ENCODE measurements at places on chromosomes 6 and 20.

DNA sequence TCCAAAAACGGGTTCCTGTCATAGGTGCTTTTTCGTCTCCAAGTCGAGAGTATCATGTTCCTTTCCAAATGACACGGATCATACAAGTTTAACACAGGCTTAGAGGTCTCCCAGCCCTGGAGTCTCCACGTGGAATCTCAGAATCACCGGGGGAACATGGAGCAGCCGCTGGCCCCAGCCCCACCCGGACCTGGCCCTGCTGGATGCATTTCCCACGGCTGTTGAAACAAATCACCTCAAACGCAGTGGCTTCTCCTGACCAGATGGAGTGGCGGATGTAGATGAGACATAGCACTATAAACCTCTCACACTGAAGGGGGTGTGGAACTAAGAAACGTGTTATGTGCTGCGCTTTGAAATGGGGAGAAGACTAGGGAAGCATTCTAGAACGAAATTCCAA is 70.0 kb upstream of the FRMD1 start:
- DNase-seq = no peak

DNA sequence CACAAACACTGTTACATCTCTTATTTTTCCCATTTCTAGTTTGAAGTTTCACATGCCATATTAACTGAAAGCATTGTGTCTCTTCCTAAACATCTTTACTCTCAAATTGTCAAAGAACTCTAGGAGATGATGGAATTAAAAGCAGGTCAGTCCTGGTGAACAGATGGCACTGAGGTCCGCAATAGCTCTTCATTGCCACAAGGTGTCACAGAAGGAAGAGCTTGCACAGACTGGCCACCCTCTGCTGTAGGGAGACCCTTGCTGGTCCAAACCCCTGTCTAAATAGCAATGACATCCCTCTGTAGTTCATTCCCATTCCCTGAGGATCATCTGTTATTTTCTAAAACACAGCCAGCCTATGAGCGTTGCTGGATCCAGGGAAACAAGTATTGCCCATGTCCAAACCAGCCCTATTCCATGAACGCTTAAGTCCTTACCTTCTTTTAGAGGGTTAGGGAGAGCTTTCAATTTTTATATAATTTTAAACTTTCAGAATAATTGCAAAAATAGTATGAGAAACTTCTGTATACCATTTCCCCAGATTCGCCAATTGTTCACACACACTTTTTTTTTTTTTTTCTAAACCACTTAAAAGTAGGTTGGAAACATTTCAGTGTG is 10.1 kb upstream of the HDAC2 start:
- peak; percentile 16 for DNase-seq

- no peak for DNase-seq
Observed at GRCh38 chr6:31744422-31744821, 4.6 kb downstream of the MSH5 start.

- no peak for DNase-seq
Observed at GRCh38 chr20:59051666-59052185, 9.1 kb upstream of the PRELID3B start.

DNA sequence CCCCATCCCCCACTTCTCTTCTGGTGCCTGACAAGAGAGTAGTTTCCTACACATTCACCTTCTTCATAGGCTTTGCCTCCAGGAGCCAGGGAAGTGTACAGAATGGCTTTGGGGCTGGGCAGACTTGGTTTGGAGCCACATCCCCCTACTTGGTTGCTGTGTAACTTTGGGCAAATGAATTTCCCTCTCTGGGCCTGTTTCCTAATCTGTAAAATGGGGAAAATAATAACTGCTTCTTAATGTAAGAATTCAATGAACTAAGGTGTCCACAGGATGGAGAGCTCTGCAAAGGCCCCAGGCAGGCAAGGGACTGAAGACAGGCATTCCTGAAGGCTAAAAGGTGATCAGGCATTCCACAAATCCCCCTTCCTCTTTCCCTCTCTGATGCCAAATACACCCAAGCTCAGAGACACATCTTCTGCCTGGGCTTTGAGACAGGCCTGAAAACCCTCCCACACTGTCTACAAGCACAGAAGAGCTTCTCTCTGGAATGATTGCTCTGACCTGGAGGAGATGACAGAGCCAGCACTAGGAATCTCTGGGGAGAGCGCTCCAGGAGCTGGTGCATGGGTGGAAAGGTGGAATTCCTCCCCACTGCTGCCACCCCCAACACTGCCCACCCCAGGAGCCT is 6.9 kb upstream of the C20orf203 start:
- no peak for DNase-seq

DNA sequence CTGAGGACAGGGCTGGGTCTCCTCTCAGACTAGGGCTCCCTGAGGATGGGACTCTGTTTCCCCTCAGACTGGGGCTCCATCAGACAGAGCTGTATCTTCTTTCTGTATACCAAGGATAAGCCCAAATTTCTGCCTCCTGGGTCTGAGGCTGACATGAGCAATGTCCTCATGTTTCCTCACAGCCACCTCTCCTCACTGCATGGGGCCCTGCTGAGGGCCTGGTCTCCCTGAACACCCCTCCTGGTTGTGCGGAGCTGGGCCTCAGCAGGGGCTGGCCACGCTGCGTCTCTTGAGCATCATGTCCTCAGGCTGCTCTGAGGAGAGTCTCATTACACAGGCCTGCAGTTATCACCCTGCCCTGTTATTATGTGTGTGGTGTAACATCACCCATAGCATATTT is 144.6 kb downstream of the LRFN2 start:
- no peak for DNase-seq

GRCh38 chr6:158041788-158042187 is 60.1 kb downstream of the SYNJ2 start:
- no peak for DNase-seq

DNA sequence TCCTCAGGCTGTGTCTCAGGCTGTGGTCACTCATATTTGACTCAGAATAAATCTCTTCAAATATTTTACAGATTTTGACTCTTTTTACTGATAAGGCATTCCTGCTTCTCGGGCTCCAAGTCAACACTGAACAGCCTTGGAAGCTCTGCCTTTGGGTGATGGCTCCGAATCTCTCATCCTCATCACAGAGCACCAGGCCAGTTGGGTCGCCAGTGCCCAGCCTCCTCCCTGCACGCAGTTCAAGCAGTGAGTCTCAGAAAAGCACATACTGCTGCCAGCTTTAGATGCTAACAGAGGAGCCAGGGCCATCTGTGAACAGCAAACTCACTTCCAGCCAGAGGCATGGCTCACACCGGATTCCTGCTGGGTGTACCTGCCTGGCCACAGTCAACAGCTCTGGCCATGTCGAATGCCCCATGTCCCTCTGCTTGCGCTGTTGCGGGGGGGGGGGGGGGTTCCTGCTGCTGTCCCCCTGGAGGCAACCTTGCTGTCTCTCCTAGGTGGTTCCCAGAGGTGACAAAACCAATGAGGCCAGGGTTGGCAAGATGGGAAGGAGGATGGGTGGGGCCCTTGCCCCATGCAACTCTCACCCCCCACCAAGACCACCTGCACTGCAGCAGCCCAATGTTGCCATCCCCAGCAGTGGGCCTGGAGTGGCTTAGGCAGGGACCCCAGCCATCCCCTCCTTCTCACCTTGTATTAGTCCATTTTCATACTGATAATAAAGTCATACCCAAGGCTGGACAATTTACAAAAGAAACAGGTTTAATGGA is 248.8 kb downstream of the ERMARD start:
- DNase-seq = no peak

DNA sequence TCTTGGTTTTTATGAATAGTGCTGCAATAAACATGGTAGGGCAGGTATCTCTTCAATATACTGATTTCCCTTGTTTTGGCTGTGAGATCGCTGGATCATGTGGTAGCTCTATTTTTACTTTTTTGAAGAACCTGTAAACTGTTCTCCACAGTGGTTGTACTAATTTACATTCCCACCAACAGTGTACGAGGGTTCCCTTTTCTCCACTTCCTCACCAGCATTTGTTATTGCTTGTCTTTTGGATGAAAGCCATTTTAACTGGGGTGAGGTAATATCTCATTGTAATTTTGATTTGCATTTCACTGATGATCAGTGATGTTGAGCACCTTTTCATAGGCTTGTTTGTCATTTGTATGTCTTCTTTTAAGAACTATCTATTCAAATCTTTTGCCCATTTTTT is 8.0 kb upstream of the ARG1 start:
- no peak for DNase-seq

GRCh38 chr20:21028921-21029320 is 77.2 kb downstream of the LINC00237 start:
- DNase-seq = no peak

- DNase-seq = no peak
Observed at GRCh38 chr20:58011106-58011946, 217.1 kb downstream of the ANKRD60 start.

DNA sequence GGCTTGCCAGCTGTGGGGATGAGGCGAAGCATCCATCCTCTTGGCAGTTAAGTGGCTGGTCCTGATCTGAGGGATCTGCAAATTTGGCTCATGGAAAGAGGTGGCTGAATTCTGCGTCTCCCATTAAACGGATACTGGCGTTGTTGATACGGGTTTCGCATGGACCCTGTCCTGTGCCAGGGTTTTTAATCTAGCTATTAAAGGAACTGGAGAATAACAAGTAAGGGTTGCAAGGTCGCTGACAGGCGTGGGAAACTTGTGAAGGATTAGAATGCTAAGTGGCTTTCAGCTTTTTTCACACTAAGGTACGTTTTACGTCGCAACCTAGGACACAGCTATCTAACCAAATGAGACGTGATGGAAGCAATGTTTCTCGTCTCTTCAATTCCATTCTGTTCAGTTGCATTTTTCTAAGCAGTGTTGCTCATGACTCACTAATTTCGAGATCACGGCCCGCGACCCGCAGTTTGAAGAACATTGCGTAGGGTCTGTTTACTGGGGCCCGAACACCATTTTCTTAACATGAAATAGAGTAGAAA is 852 bp downstream of the GMNN start:
- peak; percentile 39 for DNase-seq

DNA sequence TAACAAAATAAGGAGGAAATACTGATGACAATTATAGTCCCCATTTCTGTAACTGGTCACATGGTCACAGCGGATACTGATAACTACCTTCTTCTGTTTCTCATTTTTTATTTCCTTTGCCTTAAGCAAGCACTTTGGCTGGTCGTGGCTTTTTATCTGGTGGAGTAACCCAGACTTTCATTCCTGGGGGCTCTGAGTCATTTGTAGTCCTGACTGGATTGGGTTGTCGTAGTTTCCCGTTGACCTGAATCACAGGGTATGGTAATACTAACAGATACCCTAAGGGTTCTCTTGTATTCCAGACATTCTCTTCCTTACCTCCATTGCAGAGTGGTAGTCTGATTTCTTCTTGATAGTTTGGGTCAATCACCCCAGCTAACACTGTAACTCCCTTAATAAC is 500.3 kb upstream of the ADGRB3 start:
- no peak for DNase-seq

DNA sequence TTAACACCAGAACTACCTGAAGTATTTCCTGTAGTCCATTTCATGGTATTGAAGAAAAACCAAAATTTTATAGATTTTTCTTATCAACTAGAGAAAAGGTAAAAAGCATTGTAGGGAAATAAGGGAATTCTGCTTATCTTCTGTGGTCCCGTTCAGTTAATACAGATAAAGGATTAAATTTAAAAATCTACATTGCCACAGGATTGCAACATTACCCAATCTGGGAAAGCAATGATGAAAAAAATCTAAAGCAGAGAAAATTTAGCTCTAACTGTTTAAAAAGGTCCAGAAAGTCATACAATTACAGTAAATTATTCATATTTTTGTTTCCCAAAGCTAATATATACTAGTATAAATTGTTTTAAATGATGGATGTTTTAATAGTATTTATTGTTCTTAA is 18.0 kb downstream of the POLH start:
- no peak for DNase-seq

GRCh38 chr6:1669996-1670395 is 60.3 kb downstream of the FOXC1 start:
- no peak for DNase-seq

- DNase-seq = no peak
Observed at GRCh38 chr6:149924206-149924932, 1.4 kb upstream of the RAET1G start.

- DNase-seq = no peak
Observed at GRCh38 chr20:50724112-50724725, 7.2 kb upstream of the PARD6B start.

DNA sequence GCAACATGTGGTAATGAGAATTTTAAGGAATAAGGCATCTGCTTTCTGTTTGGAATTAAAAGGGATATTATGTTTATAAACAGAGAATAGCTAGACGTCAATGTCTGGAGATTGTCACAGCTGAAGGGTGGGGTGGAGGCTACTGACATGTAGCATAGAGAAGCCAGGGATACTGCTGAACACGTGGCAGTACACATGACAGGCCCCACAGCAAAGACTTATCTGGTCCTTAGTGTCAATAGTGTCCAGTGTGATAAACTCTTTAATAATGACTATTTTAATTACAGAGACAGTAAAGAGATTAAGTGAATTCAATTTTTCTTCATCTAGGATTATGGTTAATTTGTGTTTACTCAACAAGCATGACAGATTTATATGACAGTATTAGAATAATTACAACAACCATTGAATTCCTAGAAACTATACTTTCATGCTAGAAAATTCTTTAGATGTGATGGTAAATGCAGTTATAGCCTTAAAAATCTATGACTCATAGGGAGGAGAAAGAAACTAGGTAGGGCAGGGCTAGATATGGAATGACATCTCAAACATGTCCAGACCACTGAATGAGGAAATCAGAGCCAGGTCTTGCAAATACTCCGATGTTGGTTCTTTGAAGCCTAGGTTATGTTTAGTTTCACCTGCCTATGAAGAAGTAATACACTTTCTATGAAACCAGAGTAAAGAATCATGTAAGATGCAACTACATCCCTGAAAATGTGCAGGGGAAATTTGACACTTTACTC is 399.5 kb downstream of the PHF3 start:
- peak; percentile 12 for DNase-seq

- DNase-seq = no peak
Observed at GRCh38 chr6:71577766-71578165, 289.2 kb downstream of the OGFRL1 start.

GRCh38 chr6:11734861-11735613 is 43.6 kb downstream of the ADTRP start:
- no peak for DNase-seq

Data from AG08396 (cell line).